ENCODE measurements at places on chromosomes 1 and 21.
A peak's percentile ranks its signal among the peaks of the same experiment; 100 is the strongest.

DNA sequence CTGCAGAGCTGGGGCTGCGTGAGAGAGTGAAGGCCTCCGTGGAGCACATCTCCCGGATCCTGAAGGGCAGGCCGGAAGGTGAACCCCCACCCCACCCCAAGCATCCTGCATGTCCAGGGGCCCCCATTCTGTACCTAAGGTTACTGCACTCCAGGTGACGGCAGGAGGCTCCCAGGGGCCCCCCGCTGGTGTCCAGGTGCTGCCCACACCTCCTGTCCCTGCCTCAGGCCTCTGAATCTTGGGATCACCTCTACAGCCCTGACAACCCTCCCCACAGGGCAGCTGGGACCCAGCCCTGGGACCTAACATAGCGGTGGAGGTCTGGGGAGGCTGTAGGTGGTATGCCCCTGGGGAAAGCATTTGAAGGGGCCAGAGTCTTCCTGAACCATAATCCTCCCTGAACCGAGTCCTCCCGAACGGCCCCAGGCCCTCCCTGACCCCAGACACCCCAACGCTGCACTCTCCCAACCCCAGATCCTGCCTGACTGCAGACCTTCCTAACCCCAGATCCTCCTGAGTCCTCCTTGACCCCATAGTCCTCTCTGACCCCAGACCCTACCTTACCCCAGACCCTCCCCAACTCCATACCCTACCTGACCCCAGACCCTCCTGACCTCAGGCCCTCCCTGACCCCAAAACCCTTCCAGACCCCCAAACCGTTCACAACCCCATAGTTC is 33.5 kb downstream of the TRIM11 start:
- no peak for DNase-seq

- no peak for DNase-seq
These were observed 139.7 kb upstream of the POGK start for GRCh38 chr1:166699613-166700012.

- DNase-seq: no peak
These were observed 305.0 kb upstream of the ST6GALNAC5 start for GRCh38 chr1:76562292-76562691.

- DNase-seq: no peak
These were observed 54.1 kb upstream of the CFAP298 start for GRCh38 chr21:32666258-32666657.

- no peak for DNase-seq
These were observed 77.6 kb downstream of the CLSTN1 start for GRCh38 chr1:9746211-9746610.

DNA sequence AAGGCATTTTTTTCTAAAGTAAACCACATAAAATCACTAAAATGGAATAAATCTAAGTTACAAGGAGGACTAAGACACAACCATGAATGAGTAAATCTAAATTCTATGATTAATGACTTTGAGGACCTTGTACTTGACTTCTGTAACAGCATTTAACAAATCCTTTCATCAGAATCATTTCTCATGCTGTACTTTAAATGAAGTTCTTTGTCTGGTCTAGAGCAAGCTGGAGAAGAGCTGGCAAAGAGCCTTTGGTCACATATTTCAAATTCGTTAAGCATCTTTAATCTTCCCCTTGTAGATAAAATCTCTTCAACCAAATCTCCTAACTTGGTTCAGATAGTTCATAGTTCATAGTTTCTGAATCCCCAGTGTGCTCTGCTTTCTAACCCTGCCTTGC is 405.4 kb downstream of the PTPRC start:
- DNase-seq: no peak

GRCh38 chr1:218796773-218797172 is 376.9 kb upstream of the LYPLAL1 start:
- DNase-seq: no peak

GRCh38 chr1:204150702-204151551 is 917 bp downstream of the ETNK2 start:
- DNase-seq: peak; percentile 82

DNA sequence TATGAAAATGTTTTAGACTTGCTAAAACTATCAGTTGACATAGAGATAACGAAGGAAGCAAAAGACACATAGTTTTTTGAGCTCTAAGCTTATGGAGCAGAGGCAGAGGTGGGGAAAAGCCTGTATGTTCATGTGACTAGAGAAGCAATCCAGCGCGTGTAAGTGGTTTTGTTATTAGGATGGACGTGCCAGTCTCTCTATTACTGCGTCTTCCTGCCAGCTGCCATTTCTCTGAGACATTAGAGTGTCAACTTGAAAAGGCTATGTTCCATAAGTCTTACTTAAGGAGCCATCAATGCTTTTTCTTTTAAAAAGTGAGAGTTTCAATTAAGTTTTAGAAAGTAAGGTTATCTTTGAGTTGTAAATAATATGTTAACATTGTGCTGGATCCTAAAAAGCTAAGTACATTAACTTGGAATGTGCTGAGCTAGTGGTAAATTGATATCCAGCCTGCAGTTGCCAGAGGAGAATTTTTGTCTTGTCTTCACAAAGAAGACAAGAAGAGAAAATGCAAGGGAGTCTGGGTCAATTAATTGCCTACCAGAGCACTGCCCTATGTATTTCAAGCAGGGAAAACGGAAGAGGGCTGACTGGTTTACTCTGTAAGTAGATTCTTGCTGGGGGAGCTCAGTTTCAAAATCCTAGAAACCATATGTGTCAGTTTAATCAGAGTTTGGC is 161.8 kb upstream of the B3GALT2 start:
- no peak for DNase-seq

DNA sequence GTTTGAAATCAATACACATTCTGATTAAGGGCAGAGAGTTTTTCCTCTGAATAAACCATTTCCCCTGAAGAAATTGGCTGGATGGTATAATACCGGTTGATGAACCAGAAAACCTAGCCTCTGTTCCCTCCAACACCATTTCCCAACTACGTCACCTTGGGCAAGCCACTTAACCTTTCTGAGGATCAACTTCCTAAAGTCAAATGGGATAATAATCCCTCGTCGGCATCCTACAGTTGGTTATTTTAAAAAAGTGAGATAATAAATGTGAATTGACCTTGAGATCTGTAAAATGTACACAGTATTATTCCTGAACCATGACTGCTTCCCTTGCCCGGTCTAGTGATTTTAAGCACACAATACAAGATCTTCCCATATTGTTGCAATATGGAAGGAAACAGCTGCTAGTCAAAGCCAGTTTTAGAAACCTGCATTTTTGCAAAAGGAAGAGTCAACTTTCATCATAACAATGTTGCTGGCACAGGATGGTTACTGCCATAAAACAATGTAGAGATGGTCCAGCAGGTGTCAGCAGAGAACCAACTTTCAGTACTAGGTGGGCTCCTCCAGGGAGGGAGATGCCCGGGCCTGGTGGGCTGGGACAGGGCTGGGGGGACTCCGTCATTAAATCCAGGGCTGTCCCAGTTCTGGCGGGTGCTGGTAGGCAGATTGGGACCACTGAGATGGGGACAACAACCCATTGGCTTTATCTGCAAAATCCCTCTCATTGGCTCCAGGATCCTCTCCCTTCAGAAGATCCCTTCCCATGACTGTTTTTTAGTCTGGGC is 5.2 kb upstream of the HLX start:
- DNase-seq: peak; percentile 67

DNA sequence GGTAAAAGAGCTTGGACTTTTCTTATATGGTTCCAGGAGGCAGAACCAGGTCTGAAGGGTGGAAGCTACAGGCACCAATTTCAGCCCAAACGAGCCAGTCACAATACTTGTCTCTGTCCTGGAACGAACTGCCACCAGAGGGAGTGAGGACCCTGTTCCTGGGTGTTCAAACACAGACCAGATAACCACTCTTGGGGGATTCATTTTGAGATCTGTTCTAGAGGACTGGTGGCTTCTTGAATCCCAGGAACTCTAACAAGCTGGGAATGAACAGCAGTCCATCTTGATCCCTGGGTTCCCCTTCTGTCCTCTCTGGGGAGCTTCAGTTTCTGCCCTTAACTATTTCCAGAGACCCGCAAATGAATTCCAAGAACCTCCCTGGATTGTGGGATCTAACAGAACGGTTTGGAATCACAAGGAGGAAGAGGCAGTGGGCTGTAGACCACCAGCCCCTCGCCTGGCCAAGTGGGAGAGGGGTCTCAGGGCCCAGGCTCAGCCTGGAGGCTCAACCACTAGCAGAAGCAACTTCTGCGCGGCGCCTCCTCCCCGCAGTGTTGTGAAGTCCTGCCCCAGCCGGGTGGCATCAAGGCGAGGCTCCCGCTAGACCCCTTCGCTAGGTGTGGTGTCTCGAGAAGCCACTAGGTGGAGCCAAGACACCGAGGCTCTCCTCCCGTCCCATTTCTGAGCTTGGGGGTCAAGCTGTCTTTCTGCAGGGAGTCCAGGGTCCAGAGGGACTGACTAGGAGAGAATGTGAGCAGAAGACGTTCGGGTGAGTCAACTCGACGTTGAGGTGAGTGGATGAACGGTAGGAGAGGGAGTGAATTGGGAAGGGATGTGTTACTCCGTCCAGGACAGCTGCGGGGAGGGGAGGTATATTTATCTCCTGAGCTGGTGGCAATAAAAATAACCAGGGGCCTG is 12.1 kb upstream of the NES start:
- DNase-seq: peak; percentile 64

- no peak for DNase-seq
These were observed 14.0 kb downstream of the LAPTM5 start for GRCh38 chr1:30743584-30744059.

DNA sequence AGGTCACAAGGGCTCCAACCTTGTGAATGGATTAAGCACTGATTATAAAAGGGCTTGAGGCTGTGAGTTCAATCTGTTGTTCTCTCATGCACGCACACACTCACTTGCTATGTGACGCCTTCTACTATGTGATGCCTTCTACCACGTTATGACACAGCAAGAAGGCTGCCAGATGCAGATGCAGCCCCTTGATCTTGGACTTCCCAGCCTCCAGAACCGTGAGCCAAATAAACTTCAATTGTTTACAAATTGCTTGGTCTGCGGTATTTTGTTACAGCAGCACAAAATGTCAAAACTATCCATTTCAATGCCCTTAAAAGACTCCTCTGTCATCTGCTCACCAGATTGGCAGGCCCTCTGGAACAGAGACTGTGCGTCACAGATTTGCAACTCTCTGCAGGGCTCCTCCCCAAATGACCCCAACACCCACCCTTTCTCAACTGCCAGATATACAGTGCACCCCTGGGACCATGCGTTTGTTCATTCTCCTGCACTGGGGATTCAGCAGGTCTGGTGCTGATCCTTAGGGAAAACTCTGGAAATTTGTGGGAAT is 47.8 kb upstream of the KANK4 start:
- no peak for DNase-seq

GRCh38 chr1:118871582-118872171 is 116.5 kb downstream of the TBX15 start:
- DNase-seq: no peak

DNA sequence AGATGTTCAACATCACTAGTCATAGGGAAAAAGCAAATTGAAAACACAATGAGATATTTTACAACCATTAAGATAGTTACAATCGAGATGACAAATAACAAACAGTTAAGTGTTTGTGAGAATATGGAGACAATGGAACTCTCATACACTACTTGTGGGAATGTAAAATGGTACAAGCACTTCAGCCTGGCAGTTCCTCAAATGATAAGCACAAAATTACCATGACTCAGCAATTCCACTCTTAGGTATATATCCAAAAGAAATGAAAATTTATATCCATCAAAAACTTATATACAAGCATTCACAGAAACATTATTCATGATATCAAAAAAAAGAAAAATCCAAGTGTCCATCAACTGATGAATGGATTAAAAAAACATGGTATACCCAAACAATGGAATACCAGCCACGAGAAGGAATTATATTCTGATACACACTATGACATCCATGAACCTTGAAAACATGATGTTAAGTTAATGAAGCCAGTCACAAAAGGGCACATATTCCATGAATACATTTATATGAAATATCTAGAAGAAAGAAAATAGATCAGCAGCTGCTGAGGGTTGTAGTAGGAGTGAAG is 76.4 kb downstream of the EVI5 start:
- DNase-seq: no peak

GRCh38 chr1:63936801-63937200 is 163.0 kb downstream of the ROR1 start:
- DNase-seq: no peak

GRCh38 chr1:53046930-53047329 is 15.1 kb upstream of the PODN start:
- DNase-seq: peak; percentile 58

DNA sequence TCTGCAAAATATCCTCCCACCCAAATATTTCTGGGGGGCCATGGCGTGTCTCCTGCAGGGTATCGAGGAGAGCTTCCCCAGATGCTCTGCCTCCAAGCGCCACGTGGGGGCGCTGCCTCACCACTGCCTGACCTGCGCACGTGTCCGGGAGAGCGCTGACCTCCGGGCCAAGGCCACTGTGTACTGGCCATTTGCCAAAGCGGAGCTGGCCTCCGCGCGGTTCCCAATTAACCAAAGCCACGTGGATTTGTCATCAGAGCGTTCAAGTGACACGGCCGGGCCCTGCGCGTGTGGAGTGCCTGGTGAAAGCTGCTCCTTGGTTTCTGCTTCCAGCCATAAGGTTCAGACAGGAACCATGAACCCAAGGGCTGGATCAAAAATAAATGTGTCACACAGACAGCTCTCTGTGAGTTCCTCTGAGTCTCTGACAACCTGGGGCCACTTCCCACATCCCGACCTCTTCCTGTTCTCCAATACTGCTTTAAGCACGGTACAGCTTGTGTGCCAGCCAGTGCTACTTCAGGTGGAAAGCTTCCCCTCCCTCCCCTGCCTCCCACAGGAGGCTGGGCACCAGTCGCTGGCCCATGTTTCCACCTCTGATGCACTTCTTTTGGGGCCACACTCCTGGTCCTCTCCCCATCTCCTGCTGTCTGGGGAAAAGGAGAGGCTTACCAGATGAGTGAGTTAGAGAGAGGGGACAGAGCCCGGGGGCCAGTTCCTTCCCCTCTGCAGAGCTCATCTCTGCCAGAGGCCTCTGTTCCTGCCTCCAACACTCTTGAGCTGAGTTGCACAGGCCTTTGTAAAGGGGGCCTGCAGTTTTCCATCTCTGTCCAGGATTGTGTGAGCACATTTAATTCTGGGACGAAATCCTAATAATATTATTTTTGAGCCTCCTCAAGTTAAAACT is 26.1 kb downstream of the ZP4 start:
- DNase-seq: peak; percentile 89

- DNase-seq: no peak
These were observed 3.0 kb downstream of the ARHGAP30 start for GRCh38 chr1:161066694-161067093.

DNA sequence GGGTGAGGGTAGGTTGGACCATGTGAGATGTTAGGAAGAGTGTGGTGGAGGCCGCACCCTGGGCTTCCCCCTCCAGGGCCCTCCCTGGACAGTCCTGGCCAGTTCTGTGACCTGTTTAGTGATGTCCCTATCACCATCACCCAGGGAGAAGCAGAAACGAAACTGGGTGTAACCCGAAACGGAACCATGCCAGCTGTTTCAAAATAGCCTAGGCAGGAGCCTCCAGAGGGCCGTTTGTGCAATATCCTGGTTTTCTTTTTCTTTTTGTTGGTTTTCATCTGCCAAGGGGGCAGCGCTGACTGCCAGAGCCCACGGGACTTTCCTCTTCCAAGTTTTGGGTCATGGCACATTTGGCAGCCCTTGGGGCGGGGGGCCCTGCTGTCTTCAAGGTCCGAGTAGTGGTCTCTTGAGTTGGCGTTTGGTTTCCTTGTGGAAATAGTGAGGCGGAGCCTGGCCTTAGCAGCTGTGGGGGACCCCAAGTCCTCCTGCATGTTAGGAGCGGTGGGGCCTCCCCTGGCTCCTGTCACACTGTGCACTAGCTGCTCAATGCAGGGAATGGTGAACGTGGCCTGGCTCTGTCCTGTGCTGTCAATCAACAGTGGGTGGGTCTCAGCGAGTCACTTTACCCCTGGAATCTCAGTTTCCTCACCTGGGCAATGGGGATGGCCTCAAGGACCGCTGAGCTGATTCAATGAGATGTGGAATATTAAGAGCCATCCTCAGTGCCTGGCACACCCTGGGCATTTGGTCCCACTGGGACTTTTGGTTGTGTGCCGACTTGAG is 90.7 kb downstream of the ARHGEF10L start:
- peak; percentile 75 for DNase-seq
